ENCODE measurements at places on chromosomes 13 and 19. TPM values are rescaled to one million over a fixed set of nuclear protein-coding genes. Genes with fewer than 3 reads are reported as not detected.

DNA sequence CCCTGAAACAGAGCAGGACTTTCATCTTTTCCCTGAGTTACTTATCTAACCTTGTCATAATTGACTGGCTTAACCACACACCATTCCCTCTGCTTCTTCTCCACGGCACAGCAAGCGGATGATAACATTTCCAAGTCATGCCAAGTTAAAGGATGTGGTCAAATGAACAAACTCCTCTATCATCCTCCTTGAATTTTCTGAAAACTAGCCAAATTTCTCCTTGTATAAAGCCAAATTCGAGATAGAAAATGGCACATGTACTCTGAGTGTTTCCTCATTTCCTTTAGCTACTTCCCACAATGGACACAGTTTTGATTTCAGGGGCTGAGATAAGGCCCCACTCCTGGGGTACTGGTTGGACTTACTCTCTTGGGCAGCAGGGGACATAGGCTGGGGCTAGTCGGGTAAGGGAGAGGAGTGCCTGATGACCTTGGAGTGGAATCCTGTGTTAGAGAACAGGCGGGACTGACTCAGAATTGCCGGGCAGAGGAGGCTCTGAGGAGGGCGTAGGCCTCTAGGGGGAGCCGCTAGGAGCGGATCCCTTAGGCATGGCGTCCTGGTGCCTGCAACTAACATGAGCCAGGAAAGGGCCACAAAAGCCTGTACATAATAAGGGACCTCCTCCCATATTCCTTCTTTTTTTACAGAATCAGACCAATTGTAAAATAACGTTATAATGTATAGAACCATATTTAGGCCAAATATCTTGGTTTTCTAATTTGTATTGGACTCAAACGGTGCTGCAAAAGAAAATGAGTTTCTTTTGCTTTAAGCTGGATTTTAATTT lies 20.3 kb upstream of the TMTC4 start:
- no peak for DNase-seq

- no peak for DNase-seq
Observed at GRCh38 chr13:25084096-25084495, 11.8 kb upstream of the PABPC3 start.

DNA sequence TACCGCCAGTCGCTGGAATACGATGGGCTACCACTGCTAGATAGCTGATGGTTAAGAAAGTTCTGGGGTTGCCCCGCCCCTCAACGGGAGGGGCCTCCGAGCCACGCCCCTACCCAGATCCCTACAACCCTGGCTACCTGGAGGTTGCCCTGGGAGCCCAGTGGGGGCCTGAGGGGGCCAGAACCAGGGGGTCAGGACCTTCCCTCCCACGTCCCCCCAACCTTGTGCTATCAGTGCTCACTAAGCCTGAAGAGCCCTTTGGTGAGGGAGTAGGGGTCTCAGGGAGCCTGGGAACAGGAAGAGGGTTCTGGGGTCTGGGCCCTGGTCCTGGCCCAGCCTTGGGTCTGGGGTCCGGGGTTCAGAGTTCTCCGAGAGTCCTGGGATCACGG lies 8.9 kb downstream of the OCEL1 start:
- no peak for DNase-seq

- no peak for DNase-seq
Observed at GRCh38 chr13:21970918-21971317, 300.0 kb downstream of the FGF9 start.

GRCh38 chr19:13782537-13782936 lies 8.3 kb downstream of the C19orf53 start:
- no peak for DNase-seq

GRCh38 chr13:64248371-64249065 lies 2832.9 kb upstream of the PCDH20 start:
- DNase-seq = no peak

DNA sequence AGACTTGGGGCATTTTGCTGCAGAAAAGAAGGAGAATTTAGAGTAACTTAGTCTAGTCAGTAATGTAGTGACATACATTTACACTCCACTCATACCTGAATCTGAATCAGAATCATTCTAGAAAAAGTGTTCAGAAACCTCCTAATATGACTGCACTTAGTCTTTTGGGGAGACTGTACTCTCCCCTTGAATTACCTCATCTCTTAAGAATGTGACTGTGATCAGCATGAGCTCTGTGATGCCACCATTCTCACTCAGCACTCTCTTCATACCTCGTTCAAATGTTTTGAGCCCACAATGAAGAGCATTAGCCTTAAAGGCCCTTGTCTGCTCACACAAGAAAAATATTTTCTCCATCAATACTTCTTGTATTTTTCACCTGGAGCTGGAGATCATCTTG lies 229.4 kb downstream of the FGF14 start:
- no peak for DNase-seq

- DNase-seq = no peak
Observed at GRCh38 chr19:54425382-54425723, 10.1 kb downstream of the TTYH1 start.

GRCh38 chr19:45074744-45075300 lies 1.5 kb downstream of the ZNF296 start:
- DNase-seq = no peak

DNA sequence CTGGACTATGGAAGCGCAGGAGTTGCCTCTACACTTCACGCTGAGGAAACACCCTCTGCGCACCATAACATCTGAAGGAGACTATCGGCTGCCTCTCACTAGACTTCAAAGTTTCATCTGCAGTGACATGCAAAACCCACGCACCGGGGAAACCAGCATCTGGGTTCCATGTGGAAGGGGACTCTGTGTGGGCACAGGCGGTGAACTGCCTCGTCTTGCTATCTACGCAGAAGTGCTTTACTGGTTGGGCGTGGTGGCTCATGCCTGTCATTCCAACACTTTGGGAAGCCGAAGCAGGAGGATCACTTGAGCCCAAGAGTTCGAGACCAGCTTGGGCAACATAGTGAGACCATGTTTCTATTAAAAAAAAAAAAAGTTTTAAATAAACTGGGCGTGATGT lies 116.4 kb downstream of the STK24 start:
- peak; percentile 65 for DNase-seq

- DNase-seq = no peak
Observed at GRCh38 chr13:31880851-31881494, 141.6 kb downstream of the RXFP2 start.

- peak; percentile 72 for DNase-seq
Observed at GRCh38 chr19:5144545-5145179, 175.7 kb downstream of the KDM4B start.

DNA sequence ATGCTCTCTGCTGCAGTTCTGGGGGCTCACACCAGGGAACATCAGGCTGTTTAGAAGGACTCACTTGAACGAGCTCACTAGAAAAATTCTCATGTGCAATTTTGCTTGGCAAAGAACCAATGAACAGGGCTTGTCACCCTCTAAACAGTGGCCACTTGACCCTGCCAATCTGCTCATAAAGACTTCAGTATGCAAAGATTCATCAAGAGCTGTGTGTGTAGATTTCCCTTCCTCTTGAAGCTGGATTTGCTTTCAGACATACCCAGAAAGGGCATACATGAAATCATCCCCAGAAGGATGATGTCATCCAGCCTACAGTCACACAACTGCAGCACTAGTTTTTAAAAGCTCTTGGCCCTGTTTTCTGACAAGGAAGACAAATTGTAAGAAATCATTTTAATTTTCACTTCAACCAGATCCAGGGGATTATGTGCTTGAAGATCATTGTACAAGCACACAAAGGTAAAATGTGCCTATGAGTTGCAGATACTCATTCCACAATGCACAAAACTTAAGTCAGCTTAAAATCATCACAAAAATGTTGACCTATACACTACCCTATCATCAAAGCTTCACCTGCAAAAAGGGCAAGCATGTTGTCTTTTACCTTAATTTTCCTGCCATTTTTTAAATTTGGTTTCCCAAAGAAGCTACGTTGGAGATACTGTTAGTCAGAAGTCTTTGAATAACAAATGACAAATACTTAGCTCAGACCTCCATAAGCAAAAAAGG lies 5.2 kb upstream of the STK24 start:
- no peak for DNase-seq

GRCh38 chr19:4220188-4220587 lies 9.1 kb upstream of the EBI3 start:
- no peak for DNase-seq

GRCh38 chr13:88585861-88586260 lies 914.7 kb downstream of the SLITRK5 start:
- no peak for DNase-seq

GRCh38 chr13:31328549-31329235 lies 128.9 kb downstream of the B3GLCT start:
- DNase-seq = no peak

GRCh38 chr13:47726394-47726793 lies 274.7 kb downstream of the SUCLA2 start:
- DNase-seq = no peak

DNA sequence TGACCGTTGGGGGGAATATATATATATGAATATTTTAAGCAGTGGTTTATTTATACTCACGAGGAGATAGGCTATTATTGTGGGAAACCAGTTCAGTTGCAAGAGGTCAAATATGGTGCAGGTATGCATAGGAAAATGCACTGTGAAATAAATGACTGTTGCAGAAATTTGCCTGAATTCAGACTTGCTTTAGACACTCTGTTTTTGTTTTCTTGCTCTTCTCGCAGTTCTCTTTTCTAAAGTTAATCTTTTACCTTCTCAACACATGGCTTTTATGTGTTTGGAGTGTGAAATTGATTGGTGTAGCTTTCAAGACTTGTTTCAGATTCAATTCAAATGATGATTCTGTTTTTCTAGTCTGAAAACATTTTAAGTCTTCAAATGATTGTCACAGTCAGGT lies 109.7 kb downstream of the LRCH1 start:
- DNase-seq = no peak

GRCh38 chr19:2027361-2027760 lies 11.8 kb upstream of the BTBD2 start:
- no peak for DNase-seq

DNA sequence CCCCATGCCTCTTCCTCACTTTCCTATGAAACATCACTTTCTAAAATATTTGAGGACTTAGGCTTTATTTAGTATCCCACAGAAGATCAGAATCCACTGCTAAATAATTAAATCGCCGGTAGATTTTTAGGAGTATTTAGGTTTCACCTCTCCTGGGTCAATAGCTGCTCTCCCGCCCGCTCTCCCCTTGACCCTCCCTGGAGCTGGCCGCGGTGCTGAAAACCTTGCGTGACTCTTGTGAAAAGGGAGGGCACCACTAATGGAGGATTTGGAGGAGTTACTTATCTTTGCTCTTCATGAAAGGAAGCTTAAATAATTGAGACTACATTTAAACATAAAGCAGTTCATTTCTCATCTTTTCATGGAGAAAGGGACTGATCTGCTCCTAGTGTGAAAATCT lies 14.1 kb downstream of the POU4F1 start:
- no peak for DNase-seq

The CYP2B6 gene
- total RNA-seq = not detected

The RAD23A gene
- 72.4 TPM for total RNA-seq

The SIGLEC8 gene
- total RNA-seq = not detected

The KLF5 gene
- 7.0 TPM for total RNA-seq

The POSTN gene
- total RNA-seq = 5,433 TPM

The PHLDB3 gene
- 8.1 TPM for total RNA-seq

The LGI4 gene
- 1.3 TPM for total RNA-seq

The LYPD3 gene
- 0.39 TPM for total RNA-seq

The OR4F17 gene
- total RNA-seq = not detected

The ZNF729 gene
- not detected for total RNA-seq

The ADGRE1 gene
- not detected for total RNA-seq

The ANGPTL4 gene
- 143 TPM for total RNA-seq

The IRS2 gene
- total RNA-seq = 25.8 TPM

The CATSPERD gene
- total RNA-seq = not detected

The TPM4 gene
- total RNA-seq = 774 TPM
